ENCODE measurements at places on chromosomes 12 and 14.

GRCh38 chr12:132486576-132486975 lies 3.4 kb upstream of the FBRSL1 start:
- DNase-seq: no peak

DNA sequence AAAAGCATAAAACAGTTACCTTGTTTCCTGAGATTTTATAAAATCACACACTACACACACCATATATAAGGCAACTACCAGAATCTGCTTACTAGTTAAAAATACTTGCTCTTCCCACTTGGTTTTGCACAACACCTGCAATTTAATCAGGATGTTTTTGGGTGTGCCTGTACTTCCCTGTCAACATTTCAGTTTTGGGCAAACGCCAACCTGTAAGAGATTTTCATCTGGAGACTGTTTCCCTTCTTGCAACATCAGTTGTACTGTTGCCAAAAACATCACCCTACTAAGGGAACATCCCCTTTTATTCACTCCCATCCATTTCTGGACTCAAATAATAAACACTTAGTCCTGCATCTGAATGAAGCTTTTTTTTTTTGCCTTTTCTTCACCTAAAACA lies 172.3 kb downstream of the DUSP6 start:
- DNase-seq: no peak

DNA sequence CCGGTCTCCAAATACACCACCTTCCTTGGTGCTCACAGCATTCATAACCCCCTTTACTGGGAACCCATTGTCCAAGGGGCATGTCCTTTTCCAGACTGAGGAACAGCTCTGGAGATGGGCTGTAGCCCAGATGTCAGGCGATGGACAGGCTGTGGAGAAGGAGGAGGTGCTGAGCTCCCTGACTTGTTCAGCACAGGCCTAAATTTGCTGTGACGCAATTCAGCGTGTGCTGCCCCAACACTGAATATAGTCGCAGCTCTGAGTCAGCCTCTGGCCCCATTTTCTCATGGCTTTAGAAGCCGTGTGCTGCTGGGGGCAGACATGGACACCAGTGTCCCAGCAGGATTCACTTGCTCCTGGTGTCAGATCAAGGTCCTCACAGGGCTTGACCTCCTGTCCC lies 269.1 kb downstream of the EMP1 start:
- no peak for DNase-seq

DNA sequence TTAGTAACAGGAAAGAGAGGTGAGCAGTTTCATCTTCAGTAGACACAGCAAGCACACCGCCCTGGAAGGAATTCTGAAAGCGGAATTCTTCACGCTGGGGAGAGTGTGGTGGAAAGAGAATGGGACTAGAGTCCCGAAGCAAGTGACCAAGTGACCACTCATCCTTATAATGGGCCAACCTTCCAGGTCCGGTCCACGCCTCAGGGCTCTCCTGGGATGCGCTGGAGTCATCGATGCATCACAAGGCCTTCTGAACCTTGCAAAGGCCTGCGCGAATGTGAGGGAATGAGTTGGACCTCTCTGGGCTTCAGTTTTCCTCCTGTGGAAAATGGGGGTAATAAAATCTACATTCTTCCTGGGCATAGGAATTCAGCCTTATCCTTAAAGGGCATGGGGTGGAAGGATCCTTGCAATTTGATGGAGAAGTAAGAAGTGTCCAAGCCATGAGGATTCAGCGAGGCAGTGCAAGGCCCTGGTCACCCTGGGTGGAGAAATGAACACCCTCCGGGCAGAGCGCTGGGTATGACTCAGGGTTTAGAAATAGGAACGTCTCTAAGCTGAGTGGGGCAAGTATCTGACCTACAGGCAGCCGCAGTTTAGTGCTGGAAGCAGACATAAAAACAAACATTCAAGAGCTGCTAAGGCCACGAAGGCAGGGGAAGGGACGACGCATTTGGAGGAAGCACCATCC lies 97.7 kb downstream of the SETD3 start:
- no peak for DNase-seq

GRCh38 chr12:2413301-2413700 lies 360.5 kb downstream of the CACNA1C start:
- no peak for DNase-seq

DNA sequence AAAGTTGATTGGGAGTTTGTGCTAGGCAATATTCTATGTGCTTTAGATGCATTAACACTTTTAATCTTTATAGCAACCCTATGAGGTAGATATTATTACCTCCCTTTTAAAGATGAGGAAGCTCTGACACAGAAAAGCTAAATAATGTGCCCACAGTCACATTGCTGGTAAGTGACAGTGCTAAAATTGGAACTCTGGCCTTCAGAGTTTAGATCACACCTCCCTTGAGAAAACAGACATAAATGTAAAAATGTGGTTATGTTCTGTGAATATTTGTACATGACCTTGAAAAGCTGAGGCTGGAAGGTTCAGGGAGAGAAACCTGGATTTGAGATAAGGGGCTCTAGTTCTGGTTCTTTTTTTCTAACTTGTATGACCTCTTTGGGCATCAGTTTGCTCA lies 1.9 kb downstream of the ABHD4 start:
- DNase-seq: no peak

- DNase-seq: no peak
These were observed 3.3 kb upstream of the KRT75 start for GRCh38 chr12:52437508-52437907.

DNA sequence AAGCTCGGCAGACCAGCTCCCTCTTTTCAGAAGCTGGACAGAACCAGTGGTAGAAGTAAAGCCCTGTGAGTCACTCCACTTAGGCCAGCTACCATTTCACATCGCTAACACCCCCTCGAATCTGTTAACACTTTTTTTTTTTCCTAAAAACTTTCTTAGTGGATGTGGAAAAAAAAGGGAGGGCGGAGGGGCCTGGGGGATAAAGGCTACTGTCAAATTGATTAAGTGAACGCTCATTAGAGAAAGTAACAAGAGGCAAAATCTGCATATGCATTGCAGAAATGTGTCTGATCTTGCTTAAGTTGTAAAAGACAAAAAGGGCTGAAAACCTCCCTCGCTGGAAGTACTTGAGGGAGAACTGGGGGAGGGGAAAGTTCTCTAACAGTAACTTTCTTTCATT lies 86.6 kb upstream of the OTX2 start:
- no peak for DNase-seq

DNA sequence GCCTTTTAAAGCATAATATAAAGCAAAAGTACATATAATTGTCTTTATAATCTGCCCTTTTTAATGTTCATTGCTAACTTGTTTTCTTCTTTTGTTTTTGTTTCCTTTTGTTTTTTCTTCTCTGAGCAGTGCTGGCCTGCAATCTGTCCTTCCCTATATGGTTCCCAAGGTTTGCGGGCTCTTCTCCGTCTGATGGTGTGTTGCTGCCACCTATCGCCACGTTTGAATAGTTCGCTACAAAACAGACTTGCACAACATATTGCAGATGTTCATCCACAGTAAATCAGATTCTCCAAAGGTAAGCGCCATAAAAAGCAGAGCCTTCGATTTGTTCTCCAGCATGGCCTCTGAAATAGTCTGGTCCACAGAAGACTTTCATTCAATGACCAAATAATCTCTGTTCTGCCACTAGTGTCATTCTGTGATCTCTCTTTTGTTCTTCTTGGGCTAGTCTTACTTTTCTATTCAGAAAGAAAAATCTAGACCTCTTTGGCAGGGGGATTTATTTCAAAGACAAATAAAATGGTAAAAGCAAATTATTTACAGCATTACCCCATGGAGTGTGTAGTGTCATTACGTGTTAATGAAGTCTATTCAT lies 33.5 kb downstream of the C12orf50 start:
- DNase-seq: peak; percentile 52

- DNase-seq: no peak
These were observed 231.3 kb downstream of the ZFP36L1 start for GRCh38 chr14:68561531-68562007.

- no peak for DNase-seq
These were observed 6.0 kb upstream of the MYF6 start for GRCh38 chr12:80701388-80701787.

GRCh38 chr12:79407671-79408622 lies 282.8 kb downstream of the PAWR start:
- DNase-seq: no peak

DNA sequence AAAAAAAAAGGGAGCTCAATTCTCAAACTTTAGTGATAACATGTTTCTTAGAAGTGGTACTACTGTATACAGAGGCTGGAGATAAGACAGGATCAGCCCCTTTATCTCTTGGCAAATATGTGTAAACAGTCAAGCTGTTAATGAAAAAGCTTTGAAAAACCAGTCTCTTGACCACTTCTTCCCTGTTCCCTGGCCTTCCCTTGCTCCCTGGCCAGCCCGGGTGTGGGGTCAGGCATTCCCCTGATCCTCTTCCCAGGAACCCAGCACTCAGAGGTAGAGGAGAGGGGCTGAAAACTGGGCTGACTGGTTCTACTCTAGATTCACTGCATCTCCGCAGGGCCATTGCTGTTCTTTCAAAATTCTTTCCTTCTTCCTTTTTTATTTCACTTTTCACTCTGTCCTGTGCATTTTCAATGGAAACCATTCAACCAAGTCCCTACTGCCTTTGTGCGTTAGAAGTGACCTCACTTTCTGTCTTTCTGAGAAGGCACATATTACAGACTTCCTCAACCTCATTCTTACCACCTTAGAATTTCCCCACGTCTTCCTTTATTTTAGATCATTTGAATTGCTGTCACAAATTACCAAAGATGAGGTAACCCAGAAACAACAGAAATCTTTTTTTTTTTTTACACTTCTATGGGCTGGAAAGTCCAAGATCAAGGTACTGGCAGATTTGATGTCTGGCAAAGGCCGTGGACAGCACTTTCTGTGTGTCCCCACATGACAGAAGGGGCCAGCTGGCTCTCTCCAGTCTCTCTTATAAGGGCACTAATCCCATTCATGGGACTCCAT lies 5.7 kb downstream of the GNG2 start:
- no peak for DNase-seq

- no peak for DNase-seq
These were observed 147.9 kb upstream of the NCOR2 start for GRCh38 chr12:124715121-124715990.

DNA sequence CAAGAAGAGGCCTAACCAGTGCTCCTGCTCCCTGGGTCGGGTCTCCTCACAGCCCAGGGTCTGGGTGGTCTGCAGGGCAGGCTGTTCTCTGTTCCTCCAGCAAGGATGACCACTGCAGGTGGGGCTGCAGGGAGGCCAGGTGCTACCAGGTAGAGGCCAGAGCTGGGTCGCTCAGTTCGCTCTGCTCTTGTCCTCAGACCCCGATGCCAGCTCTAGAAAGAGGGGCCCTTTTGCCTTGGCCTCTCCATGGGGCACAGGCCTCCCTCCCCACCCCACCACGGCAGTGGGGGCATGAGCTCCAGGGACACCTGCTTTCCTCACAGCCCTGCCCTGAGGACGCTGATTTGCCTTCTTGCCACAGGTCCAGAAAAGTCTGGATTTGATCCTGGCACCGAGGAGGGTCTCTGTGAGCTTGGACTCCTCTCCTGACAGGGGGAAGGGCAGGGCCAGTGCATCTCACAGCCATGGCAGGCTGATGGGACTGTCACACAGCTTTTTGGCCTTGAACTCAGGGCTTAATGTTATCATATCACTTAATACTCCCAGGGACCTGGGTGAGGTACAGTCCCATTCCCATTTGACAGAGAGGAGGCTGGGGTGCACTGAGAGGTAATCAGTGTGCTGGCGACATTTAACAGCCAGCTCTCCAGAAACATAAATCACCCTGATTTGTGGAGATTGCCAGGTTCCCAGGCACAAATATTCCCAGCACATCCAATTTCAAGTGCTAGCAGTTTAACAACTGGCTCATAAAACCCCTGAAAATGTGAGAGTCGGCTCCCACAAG lies 273.0 kb upstream of the SFSWAP start:
- DNase-seq: no peak

DNA sequence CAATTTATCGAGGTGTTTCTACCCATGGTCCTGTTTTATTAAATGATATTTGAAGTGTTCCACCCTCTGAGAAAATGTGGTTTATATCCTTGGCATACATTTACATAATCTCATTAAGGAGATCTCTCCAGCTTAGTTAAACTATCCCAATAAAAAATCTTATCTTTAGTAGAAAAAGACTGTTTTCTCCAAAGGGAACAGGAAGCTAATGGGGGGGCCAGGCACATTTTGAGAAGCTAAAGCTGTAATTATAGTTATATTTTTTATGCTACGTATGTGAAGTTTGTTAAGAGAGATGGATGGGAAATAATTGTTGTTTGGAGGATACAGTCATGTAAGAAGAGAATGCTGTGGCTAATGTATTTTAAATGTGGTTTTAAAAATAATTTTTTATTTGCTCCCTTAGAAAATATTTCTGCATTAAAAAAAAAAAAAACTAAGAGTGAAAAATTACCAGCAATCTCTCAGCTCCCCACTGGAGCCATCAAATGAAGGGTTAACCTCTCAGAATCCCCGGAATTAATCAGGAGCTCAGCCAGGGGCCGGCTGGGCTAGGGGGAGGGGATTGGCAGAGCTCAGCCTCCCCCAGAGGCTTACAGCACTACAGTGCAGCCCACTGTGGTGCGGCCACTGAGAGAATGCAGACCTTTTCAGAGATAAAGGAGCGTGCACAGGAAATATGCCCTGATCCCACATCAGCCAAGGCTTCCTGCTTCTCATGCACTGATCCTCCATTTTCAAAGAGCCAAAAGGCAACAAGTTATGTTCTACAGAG lies 185.8 kb downstream of the EGLN3 start:
- no peak for DNase-seq

DNA sequence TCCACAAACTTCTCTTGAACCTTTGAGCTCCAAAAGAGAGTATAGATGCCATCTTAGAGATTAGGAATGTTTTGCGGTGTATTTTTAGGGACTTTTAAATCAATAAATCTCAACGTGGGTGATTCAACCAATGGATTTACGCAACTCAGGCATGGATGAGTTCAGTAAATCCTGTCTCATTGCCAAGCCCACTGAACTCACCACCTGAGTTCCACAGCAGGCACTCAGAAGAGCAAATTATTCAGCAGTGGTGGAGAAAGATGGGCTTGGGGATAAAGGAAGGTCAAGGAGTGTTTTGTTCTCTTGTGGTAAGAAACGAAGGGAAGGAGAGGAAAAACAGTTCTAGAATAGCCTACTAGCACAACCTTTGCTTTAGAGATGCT lies 68.7 kb upstream of the HMGA2 start:
- DNase-seq: no peak

GRCh38 chr14:74656964-74657363 lies 44.9 kb upstream of the LTBP2 start:
- no peak for DNase-seq

DNA sequence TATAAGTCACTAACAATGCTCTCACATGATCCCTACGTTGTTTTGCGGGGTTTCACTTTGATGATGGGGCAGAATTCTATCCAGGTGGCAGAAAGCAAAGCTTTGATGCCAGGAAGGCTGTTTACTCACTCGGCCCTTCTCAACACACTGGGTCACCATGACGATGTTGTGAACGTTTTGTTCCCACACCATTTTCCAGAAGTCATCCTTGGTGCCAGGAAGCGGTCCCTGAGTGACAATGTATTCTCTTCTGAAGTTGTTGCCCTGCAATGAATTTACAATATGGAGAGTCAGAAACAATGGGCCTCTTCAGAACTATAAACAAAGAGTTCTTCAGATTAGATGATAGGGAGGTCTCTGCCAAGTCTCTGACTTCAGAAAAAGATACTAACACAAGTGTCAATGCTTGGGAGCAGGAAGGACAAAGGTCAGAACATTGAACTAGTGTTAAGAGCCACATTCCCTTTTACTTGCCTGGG lies 101.3 kb downstream of the PTPRB start:
- no peak for DNase-seq

GRCh38 chr14:75461303-75461702 lies 33.5 kb downstream of the JDP2 start:
- no peak for DNase-seq

- peak; percentile 35 for DNase-seq
These were observed 147.4 kb upstream of the EGLN3 start for GRCh38 chr14:34098045-34098984.
